ENCODE measurements at places on chromosomes 3 and 15.

- no peak for DNase-seq
Measured at GRCh38 chr3:155704771-155705559, 39.9 kb downstream of the PLCH1 start.

DNA sequence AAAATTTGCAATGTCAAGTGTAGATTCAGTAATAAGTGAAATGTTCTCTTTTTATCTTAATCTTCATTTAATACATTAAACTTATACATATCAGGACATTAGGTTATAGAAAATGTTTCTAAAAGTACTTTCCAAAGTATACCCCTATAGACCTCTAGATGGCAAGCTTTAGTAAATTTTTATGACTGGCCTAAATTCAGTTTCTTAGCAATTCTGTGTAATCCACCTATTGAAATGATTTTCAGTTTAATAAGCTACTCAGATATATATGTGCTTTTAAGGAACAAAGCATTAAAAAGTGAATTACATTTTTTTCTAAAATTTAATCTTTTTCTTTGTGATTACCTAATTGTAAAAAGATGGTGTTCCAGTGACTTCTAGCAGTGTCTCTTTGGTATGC lies 342.2 kb downstream of the GBE1 start:
- DNase-seq = no peak

GRCh38 chr3:12516873-12517272 lies 28.4 kb downstream of the MKRN2OS start:
- no peak for DNase-seq

- no peak for DNase-seq
Measured at GRCh38 chr3:61090389-61091169, 160.7 kb downstream of the FHIT start.

DNA sequence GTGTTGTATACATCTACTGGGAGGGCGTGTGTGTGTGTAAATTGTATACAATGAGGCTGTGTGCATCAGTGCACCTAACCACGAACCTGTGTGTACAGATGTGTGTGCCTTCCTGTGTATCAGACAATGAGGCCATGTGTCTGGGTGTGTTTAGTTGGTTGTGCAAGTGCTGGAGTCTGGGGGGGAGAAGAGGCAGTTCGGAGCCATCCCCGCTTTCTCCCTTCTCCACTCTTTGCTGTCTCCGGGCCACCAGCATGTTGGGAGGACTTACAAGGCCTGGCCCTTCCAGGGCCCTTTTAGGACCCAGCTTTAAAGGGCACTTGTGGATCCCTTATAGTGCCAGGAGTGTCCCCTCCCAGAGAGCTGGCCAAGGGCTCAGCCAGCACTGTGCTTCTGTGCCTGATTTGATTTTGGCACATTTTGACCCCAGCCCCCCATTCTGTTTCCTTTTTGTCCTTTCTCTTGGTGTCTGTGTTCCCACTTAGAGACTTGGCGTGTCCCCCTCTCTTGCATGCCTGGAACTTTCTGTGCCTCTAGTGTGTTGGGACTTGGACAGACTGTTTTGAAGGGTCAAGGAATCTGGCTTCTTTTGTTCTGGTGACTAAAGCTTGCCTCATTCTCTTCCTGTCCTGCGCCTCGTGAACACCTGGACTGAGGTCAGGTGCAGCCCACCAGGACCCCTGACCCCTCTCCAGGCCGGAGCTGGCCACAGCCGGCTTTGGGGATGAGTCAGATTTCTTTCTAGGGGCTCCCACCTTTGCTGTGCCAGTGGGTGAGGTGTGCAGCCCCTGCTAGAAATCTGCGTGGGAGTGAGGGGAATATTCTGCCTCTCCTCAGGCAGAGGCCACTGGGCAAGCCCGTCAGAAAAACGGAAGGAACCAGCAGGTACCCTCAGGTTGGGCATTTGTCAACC lies 1.5 kb downstream of the CTDSPL start:
- no peak for DNase-seq

GRCh38 chr3:125965505-125965904 lies 3.5 kb upstream of the ROPN1B start:
- DNase-seq = no peak

DNA sequence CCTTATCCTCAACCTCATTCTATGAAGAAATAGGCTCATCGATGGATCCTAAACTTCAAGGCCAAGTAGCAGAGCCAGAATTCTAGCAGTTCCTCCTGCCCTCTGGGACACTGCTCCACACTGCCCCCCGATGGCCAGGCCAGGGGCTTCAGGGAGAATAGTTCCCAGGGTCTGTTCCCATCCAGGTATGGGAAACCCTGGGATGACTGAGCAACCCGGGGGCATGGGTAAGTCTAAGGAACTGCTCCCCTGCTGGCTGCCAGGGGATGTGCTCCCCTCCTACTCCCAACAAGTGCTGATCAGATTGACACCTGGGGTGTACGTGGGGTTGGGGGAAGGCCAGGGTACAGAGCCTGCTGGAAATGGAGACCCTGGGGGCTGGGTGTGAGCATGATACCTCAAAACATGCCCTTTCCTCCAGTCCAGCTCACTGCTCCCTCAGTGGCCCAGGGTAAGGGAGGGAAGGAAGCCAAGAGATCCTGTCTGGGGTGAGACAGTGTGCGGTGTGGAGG lies 7.6 kb downstream of the ULK3 start:
- DNase-seq = peak; percentile 41

GRCh38 chr3:173403376-173403775 lies 5.8 kb downstream of the NLGN1 start:
- no peak for DNase-seq
